ENCODE measurements at places on chromosomes 12 and 14.

DNA sequence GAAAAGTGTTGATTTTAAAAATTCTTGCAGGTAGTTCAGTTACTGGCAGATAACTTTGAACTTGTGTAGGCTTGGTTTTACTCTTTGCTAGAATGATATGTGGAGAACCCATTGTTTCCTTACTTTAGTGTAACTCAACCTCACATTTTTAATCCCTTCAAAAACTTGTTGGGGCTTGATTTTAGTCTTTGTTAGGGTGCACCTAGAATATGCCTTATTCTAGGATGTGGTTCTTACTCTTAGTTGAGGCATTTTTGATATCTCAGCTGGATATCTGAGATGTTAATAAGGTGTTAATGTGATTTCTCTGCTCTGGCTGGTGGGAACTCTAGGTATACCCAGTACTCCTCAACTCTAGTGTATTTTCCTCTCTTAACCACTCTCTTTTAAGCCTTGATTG is 10.0 kb downstream of the MNAT1 start:
- DNase-seq = no peak

DNA sequence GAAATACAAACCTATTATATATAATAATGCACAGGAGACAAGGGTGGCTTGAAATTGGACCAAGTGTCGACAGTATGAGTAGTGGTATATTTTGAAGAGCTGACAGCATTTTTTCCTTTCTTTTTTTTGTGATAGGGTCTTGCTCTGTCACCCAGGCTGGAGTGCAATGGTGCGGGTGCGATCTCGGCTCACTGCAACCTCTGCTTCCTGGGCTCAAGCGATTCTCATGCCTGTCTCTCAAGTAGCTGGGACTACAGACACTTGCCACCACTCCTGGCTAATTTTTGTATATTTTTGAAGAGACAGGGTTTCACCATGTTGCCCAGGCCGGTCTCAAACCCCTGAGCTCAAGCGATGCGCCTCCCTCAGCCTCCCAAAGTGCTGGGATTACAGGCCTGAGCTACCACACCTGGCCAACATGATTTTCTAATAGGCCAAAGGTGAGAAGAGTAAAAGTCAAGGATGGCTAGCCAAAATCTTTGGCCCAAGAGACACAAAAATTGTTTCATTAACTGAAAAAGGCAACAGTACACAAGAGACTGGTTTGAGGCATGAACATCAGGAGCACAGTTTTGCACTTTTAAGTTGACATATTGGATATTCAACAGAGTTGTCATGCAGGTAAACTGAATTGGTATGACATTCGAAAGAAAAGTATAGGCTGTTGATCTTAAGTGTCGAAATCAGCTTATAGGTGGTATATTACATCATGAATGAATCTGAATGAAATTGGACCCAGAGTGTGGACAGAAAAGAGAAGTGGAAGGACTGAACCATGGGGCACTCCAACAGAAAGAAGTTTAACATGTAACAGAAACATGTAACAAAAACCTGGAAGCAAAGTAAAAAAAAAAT is 12.5 kb downstream of the HNRNPC start:
- no peak for DNase-seq

GRCh38 chr12:98059659-98060343 is 455.6 kb upstream of the TMPO start:
- DNase-seq = no peak

DNA sequence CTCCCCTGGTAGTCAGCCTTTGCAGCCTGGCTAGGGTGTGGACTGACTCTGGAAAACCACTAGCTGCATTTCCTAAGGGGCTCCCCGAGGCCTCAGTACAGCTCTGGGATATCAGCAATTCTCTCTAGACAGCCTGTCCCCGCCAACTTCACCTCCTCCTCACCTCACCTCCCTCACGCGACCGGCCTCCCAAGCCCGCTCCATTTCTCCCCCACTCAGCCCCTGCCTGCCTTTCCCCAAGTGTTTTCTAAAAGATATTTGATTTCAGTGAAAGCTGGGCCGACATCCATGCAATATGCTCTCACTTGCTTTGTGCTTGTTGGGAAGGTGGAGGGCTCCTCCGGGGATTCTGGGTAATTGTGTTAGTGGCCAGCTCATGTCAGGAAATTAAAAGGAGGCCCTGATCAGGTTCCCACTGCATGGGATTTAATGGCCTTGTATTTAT is 91.8 kb downstream of the ESRRB start:
- no peak for DNase-seq

- no peak for DNase-seq
Measured at GRCh38 chr12:96044017-96044942, 8.9 kb upstream of the LTA4H start.

DNA sequence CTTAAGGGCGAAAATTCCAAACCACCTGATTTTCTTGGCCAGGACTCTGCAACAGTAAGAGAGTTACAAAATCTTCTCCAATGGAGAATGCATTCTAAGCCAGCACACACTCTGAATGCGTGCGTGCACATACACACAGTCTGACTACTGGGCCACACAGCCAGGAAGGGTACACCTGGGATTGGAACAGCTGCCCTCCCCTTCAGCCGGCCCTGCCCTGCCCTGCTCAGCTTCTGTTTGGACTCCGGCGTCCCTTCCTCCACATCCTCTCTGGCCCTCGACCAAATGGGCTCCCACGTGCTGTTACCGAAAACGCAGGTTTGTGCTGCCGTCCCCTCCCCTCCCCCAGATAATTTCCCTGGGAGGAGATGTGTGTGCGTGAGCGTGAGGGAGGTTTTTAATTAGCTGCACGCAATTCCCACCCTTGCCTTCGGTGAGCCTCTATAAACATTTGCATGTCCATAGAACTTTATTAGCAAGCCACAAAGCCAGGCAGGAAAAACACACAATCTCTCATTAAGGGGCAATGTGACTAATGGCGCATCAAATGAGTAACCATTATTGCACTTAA is 43.0 kb downstream of the CCNK start:
- DNase-seq = no peak

GRCh38 chr12:95439461-95440230 is 34.3 kb upstream of the METAP2 start:
- no peak for DNase-seq

DNA sequence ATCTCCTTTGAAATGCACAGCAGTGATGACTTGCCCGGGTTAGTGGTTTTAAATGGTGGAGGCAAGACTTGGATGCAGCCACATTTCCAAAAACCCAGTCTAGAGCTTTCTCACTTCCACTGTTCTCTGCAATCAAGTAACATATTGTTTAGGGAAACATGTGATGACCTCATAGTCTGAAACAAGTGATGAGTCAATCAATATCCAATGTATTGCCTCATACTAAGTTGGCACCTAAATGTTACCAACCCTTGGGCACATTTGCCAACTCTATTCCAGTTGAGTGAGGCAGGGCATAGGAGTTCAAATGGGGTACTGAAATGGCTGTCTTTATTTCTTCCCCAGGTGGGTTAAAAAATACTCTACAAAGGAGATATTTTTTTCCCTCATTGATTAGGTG is 1105.4 kb downstream of the VRK1 start:
- DNase-seq = no peak

DNA sequence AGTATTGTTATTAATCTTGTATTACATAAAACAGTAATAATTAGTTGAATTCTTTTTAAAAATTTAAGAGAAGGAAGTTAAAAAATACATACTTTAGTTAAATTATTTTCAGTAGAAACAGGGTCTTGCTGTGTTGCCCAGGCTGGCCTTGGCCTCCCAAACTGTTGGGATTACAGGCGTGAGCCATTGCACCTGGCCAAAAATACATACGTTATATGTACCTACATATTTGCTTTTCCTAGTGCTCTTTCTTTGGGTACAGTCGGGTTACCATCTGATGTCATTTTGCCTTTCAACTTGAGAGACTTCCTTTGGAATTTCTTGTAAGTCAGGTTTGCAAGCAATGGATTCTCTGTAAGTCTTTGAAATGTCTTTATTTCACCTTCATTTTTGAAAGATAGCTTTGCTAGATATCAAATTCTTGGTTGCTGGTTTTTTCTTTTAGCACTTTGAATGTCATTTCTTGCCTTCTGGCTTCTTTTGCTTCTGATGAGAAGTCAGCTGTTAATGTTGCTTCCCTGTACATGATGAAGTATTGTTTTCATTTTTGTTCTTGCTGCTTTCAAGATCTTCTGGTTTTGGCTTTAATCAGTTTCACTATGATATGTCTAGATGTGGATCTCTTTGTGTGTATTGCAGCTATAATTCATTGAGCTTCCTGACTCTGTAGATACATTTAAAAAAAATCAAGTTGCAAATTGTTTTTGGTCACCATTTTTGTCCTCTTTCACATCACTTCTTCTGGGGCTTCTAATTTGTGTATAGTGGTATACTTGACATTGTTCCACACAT is 84.4 kb downstream of the SPATS2 start:
- DNase-seq = no peak

DNA sequence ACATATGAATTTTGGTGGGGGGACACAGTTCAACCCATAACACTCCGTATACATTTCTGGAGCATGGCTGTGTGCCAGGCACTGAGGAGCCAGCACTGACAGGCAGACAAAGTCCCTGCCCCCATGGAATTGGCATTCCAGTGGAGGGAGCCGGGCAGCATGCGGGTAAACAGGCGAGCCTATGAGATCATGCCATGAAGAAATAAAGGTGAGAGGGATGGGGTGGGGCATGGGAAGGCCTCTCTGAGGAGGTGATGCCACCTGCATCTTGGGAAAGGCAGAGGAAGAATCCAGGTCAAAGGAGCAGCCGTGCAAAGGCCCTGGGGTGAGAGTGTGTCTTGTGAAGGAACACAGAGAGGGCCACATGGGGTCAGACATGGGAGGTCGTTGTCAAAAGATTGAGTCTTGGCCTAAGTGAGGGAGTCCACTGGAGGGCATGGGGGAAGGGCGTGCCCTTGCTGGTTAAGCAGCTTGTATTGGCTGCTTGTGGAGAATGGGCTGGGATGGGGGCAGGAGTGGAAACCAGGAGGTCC is 3.6 kb downstream of the OTUB2 start:
- DNase-seq = no peak

- peak; percentile 82 for DNase-seq
Measured at GRCh38 chr12:58247633-58248032, 306.3 kb downstream of the ATP23 start.

DNA sequence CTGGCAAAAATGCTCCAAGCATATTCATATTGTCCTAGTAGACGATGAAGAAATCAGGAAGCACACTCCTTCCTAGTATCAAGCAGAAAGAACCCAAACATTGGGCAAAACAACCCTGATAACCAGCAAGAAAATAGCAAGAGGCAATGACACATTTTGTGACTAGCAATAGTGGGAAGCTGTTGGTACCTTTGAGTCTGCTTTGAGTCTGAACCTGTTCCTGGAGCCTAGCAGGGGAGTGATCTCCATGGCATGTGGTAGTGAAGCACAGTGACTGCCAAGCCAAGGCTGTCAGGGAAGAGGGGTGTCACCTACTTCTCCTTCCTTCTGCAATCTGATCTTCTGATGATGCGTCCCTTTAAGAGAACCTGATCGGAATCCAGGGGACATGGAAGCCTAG is 533.9 kb downstream of the VRK1 start:
- DNase-seq = no peak

GRCh38 chr14:32696325-32697091 is 242.2 kb upstream of the NPAS3 start:
- DNase-seq = no peak

- no peak for DNase-seq
Measured at GRCh38 chr14:57999471-57999870, 133.6 kb upstream of the SLC35F4 start.

GRCh38 chr14:71590131-71590530 is 342.1 kb upstream of the RGS6 start:
- DNase-seq = no peak

DNA sequence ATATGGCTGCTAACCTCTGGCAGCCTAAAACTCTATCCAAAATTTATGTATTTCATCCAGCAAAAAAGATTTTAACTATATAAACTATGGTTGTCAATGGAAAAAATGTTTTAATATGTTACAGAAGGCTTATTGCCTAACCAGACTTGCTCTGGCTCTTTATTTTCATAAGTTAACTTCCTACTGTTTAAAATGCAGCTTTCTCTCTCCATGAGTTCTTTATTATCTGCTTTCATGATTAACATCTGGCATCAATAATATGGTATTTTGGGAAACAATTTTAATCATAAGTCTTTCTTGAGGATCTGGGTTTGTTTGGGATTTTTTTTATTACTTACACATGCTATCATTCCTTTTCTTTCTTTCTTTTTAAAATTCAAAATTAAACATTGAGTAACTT is 20.5 kb downstream of the KERA start:
- DNase-seq = no peak

- no peak for DNase-seq
Measured at GRCh38 chr14:75389679-75390078, 38.1 kb upstream of the JDP2 start.

DNA sequence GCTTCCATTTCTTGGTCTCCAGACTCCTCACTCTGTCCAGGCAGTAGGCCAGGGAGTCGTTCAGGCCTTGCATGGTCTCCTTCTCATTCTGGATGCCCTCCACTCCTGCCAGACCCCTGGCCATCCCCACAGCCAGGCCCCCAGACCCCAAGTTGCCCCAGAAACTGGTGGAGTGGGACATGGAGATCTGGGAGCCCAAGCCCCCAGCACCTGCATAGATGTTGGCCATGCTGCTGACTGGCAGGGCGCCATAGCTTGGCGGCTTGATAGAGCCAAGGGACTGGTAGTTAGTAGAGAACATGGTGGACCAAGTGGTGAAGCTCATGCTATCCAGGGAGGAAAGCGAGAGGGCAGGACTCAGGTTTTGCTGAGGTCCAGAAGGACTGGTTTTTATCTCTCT is 21.2 kb upstream of the INSM2 start:
- DNase-seq = no peak

DNA sequence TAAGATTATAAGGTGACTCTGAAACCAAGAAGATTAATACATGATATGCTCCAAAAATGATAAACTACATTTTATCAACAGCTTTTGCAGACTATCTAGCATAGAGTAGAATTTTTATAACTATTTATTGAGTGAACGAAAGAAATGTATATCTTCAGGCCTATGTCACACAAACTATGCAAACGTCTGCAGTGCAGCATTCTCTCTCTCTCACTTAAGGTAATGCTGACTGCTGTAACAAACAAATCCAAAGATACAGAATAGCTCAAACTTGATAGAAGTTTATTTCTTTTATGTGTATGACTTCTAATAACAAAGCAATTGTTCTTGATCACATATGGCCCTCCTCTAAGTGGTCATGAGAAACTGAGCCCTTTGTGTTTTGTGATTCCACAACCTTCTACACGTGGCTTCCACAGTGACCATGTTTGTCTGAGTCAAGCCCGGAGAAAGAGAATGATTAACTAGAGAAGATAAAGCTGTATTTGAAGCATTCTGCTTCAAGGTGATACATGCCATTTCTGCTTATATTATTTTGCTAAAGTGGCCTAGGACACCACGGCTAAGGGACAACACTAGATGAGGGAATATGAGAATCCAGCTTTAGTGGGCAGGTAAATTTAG is 1352.7 kb upstream of the TMEM132C start:
- no peak for DNase-seq

GRCh38 chr12:94230357-94230905 is 82.1 kb downstream of the PLXNC1 start:
- DNase-seq = no peak

Measured in WERI-Rb-1 (cell line).